ENCODE measurements at places on chromosomes 1 and 21.

- no peak for DNase-seq
Observed at GRCh38 chr1:78640462-78640861, 9.2 kb upstream of the IFI44 start.

DNA sequence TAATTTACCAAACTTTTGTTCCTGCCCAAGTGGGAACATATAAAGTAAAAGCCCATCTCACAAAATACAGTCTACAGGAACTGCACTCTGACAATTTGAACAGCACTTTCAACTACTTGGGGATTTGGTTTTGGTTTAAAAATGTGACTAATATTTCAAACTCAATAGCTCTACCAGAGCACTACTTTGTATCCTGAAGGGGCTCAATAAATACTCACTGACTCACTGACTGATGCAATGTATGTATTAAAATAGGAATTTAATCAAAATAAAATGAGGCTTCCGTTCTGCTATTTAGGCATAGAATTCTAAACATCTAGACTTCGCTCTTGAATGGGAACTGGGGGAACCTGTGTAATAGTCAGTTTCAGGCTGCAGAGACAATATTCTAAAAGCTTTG is 21.9 kb downstream of the EFCAB14 start:
- DNase-seq, result no peak

GRCh38 chr1:74596717-74597116 is 76.9 kb downstream of the ERICH3 start:
- no peak for DNase-seq

DNA sequence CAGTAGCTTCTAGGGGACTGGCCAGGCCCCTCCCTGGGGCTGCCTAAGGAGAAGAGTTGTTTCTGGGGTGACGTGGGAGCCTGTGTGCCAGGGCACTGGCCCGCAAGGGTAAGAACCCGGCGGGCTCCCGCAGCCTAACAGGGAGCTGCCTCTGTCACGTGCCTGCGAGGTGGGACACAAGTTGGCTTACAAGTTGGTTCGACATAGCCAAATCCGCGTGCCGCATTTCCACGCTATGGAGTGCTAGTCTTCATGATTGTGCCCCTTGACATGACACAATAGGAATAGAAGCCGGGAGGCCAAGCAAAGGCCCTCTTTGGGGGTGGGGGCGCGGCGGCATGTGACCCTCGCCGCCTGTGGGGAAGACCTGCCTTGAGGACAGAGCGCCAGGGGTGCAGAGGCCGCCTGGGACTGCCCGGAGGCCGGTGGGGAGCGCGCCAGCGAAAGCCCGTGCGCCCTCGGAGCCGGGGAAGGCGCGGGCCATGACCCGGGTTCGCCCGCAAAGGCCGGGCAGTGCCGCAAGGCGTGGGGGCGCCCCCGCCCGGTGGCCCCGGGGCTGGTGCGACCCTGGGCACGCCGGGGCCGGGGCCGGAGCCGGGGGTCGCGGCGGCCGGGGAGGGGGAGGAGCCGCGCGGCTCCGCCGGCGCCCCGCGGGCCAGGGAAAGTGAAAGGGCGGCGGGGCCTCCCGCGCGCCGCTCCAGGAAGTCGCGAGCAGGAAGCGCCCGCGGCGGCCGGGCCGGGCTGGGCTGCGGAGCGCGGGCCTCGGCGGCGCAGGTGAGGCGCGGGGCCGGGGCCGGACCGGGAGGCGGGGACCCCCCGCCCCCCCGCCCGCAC is at the start of gene SLC37A1:
TSS of gene SLC37A1 (plus strand) at position 702 of the 834 bp plus-strand sequence. CDS start 4,603 bp downstream, outside the sequence.
- DNase-seq, result peak; percentile 30

DNA sequence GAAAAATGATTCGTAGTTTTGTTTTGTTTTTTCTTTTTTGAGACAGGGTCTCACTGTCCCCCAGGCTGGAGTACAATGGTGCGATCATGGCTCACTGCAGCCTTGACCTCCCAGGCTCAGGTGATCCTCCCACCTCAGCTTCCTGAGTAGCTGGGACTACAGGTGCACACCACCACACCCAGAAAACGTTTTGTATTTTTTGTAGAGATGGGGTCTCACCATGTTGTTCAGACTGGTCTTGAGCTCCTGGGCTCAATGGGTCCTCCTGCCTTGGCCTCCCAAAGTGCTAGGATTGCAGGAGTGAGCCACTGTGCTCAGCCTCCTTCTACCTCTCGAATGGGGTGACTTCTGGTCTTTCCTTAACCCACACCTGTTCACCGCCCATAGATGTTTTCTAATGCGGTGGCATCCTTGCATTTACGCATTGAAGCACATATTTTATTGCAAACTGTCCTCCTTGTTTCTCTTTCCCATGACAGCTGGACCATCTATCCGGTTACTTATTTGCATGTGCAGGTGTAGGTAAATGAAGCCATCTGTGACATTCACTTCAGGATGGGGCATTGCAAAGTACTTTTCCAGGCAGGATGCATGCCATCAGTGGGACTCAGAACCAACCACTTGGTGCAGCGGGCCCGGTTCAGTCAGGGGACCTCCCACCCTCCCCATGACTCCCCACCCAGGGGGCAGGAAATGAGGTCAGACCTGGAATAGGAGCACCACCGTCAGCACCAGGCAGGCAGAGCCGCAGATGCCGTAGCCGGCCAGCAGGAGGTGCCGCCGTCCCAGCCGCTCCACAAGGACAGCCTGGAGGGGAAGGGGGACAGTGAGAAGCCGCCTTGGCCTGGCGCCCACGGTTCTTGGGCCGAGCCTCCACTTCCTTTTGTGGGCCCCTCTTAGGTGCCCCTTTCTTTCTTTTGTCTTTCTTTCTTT is 16.5 kb downstream of the SLC2A7 start:
- DNase-seq, result peak; percentile 39

DNA sequence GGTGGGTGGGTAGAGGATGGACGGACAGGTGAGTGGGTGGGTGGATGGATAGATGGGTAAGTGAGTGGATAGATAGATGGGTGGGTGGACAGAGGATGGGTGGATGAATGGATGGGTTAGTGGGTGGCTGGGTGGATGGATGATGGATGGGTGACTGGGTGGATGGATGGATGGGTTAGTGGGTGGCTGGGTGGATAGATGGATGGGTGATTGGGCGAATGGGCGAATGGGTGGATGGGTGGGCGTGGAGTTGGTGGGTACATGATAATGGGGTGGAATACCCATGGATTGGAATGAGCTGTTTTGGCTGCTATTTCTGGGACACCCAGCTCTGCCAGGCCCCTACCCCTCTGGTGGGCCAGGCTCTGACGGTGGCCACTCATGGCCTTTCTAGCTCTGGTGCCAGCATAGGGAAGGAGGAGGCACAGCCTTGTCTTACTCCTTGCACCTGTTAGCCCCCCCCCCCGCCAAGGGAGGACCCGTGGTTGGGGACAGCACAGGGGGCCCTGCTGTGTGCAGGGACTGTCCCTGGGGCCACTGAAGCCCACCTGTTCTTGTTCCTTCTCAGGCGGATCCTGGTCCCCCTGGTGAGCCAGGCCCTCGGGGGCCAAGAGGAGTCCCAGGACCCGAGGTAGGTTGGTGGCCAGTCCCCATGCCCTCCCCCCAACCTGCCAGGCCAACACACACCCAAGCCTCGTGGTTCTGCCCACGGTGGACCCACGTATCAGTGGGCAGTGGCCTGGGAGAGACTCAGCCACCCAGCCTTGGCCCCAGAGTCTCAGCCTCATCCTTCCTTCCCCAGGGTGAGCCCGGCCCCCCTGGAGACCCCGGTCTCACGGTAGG is 26.4 kb downstream of the COL6A2 start:
- DNase-seq, result peak; percentile 22

DNA sequence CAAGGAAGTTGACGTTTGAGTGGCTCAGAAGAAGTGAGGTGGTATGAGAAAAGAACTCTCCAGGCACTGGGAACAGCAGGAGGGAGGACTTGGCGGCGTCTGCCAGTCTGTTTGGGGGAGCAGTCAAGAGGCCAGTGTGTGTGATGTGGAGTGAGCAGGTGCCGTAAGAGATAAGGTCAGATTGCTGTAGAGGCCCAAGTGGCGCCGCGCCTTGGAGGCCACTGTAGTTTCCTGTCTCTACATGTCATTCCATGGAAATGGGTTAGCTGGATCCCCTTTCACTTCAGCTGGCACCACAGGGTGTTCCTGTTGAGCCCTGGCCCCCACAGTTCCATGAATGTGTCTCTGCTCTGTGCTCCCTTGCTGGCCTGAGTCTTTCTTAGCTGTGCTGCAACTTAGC is 35.5 kb upstream of the PTPRF start:
- DNase-seq, result no peak

GRCh38 chr1:17757426-17757825 is 2.3 kb downstream of the ACTL8 start:
- no peak for DNase-seq

GRCh38 chr1:226987623-226988333 is 47.7 kb downstream of the COQ8A start:
- DNase-seq, result no peak
